ENCODE measurements at places on chromosomes 3 and 15.

- no peak for DNase-seq
Measured at GRCh38 chr3:72344236-72344635, 504.0 kb downstream of the SHQ1 start.

- peak; percentile 53 for DNase-seq
Measured at GRCh38 chr3:12751571-12751970, 7.5 kb downstream of the TMEM40 start.

DNA sequence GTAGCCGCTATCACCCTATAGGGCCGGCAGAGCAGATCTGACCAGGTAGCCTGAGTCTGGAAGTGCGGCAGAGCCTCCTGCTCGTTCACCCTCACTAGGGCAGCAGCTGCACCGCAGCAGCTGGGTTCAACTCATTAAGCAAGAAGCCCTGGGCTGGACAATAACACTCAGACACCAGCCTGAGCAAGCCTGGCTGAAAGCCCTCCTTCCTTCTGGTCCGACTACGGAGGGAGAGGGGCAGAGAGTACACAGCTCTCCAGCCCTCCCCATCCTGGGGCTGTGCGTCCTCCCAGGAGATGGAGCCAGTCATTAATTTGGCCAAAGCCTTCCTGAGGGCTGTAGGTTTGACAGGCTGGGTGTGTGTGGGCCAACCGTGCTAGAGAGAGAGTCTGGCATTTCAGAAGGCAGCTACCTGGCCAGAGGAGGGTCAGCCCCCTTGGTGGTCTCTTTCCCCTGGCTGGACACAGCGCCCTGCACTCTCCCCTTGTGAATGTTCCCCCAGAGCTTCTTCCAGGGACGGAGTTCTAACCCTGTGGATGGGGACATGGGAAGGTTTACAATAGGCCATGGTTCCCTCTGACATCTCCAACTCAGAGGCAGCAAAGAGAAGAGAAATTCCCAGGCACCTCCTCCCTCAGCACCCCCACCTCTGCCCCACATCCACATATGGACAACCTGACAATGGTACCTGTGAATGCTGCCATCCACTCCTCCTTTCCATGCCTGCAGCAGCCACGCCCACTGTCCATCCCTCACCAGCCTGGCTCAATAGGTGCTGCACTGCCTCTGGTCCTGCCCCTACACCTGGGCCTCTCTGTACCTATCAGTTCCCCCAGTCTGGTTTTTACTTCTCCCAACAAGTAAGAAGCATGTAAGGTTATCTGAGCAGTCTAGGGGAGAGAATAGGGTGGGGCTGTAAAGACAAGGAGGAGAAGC is 6.5 kb downstream of the CHRNB4 start:
- no peak for DNase-seq

- no peak for DNase-seq
Measured at GRCh38 chr3:15755181-15755580, 42.6 kb downstream of the ANKRD28 start.

DNA sequence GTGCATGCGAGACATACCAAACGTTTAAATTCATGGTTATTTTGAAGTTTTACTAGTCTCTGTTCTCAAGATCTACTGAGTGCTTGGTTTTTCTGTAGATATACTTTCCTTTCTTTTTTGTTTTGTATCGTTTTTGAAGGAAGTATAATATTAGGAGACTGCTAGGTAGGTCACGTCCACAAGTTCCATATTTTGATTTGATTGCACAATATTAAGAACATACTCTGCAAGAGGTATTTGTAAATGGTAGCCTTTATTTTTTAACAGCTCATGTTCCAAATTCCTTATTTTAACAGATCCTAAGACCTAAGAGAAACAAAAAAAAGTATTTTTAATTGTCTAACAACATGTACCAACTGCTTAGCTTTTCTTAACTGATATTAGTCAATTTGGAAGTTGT is 156.7 kb downstream of the SERPINI1 start:
- no peak for DNase-seq

GRCh38 chr3:45607790-45608189 is 13.2 kb downstream of the LIMD1 start:
- peak; percentile 90 for DNase-seq

DNA sequence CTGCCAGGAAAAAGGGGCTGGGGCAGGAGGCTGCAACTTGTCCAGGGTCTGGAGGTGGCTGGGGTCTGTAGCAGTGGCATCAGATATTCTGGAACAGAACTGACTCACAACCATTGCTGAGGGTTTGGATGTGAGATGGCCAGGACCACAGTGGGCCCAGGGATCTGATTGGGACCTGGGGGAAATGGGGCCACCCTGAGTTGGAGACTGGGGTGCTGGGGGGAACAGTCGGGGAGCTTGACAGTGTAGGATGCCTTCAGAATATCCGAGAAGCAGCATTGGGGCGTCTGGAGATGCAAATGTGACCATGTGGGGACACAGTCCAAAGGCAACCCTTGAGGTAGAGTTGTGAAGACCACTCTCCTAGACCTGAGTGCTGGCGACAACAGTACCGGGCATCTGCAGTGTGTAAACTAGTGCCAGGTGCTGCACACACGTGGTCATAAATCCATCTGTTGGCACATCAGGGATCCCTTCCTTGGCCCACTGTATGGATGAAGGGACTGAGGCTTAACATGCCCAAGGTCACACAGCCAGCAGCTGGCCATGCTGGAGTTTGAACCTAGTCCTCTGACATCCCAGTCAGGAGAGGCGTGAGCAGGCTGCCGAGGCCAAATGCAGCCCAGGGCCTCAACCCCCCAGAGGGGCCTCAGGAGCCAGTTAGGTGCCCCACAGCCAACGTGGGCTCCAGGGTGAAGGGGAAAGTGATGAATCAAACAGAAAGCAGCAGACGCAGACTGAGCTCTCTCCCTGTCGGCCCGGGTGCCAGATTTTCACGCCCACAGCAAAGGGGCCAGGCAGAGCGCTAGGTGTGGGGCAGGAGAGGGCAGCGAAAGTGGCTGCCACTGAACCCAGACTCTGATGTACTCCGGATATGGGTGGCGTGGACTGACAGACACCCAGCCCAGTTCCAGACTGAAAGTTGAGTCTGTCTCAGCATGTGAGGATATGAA is 18.8 kb downstream of the HEMK1 start:
- DNase-seq = no peak

- DNase-seq = peak; percentile 63
Measured at GRCh38 chr3:27675287-27675686, 46.8 kb downstream of the EOMES start.

DNA sequence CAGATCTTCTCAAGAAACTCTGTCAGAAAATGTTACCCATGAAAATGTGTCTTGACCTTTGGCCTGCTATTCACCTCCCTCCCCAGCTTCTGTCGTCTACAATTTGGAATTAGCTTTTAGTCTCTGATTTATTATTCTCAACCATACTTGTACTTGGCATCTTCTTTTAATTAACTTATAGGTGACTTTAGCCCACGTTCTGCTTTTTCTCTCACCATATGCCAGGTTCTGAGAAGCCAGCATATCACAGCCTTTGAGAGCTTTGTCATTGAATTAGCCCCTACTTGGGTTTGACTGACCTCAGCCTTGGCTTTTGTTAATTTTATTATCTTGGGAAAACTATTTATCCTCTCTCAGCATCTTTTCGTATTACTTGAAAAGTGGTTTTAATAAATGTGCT is 355.9 kb downstream of the OXSM start:
- DNase-seq = no peak

DNA sequence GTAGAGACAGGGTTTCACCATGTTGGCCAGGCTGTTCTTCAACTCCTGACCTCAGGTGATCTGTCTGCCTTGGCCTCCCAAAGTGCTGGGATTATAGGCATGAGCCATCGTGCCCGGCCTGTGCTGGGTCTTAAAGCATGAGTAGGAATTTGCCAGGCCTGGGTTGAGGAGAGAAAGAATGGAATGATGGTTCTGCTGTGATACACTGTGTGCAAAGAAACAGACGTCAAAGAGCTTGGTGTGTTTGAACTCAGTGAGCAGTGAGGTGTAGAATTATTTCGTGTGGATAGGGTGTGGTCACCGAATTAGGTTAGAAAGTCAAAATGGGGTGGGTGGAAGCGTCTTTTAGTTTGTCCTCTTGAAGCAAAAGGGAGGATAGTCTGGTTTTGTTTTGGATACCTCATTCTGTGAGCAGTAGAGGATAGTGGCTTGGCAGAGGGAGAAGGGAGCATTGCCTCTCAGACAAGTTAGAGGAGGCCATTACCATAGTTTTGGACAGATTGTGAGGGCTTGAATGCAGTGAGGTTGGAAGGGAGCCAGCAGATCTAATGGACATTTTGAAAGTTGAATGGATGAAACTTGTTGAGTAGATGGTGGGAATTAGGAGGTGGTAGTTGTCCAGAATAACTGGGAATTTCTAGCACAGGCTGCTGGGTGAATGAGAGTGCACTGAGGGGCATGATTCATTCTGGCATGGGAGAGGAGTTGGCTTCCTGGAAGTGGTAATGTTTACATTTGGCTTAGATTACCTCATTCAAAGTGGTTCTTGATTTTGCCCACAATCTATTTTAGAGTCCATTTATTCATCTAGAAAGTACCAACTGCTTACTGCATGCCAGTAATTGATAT is 27.2 kb downstream of the AKAP13 start:
- DNase-seq = peak; percentile 70

GRCh38 chr15:95826412-95827195 is 503.9 kb upstream of the NR2F2 start:
- DNase-seq = no peak

- DNase-seq = no peak
Measured at GRCh38 chr15:29448320-29448719, 178.7 kb upstream of the NSMCE3 start.

GRCh38 chr3:151726016-151726415 is 7.7 kb upstream of the AADACL2 start:
- DNase-seq = peak; percentile 48

GRCh38 chr3:156290924-156291271 is 170.5 kb downstream of the KCNAB1 start:
- DNase-seq = no peak

DNA sequence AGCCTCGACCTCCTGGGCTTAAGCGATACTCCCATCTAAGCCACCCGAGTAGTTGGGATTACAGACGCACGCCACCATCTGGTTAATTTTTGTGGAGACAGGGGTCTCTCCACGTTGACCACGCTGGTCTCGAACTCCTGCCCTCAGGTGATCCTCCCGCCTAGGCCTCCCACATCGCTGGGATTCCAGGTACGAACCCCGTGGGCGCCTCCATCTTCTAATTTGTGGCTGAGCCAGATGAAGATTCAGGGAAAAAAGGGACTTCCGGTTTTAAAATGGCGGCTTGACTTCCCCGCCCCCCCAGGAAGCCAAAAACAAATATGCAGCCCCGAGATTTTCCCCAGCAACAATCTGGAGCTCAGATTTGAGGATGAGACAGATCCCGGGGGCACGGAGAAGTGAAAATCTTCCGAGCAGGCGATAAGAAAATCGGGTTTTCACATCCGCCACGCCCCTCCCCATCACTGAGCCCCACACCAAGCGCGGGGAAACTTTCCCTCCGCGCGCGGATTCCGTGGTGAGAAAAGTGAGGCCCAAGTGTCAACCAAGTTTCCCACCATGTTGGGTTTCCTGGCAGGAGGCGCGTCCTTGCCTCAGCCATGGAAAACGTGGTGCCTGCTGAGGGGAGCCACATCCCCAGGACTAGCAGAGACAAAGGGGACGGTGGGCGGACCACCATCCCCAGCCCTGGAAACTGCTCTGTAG is 15.4 kb downstream of the CHST14 start:
- no peak for DNase-seq

DNA sequence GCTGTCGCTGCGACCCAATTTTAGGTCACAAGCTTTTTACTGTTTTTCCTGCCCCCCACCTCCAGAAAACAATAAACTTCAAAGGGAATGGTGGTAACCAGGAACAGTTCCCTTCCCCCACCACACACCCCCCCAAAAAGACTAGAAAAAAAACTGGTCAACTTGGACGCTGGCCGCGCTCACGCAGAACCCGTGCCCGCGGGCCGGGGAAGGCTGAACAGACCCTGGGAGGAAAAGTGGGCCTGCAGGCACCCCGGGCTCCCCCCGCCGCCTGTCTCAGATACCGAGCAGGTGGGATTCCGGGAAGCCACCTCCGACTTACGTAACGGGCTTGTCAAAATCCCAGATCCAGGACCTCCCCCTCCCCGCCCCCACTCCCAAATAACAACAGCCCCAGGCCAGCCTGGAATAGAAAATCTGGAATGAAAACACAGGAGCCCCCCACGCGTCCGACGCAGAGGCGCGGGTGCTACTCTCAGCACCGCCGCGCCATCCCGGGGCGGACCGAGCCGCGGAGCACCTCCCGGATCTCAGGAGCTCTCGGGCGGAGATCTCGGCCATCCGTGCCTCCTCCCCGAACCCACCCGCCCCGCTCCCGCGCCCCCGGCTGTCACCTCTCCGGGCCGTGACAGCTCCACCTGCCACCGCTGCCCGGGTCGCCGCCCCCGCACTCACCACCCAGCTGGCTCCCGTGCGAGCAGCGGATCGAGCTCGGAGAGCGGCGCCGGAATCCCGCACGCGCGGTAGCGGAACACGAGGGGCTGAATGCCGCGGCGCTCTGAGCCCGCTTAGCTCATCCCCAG is 557 bp downstream of the DENND4A start:
- DNase-seq = no peak

All from fibroblast of upper back skin (primary cell).